ENCODE measurements at places on chromosomes 13 and 19.
A peak's percentile ranks its signal among the peaks of the same experiment; 100 is the strongest.

GRCh38 chr19:6350688-6351087, 10.6 kb upstream of the CLPP start:
- DNase-seq = no peak

- DNase-seq = no peak
These were observed 110.0 kb upstream of the FBXL3 start for GRCh38 chr13:77136902-77137420.

GRCh38 chr13:102799426-102800144, 666 bp downstream of the BIVM start:
- no peak for DNase-seq

GRCh38 chr19:23263870-23264590, 13.8 kb upstream of the ZNF724 start:
- no peak for DNase-seq

GRCh38 chr13:31045286-31046081, 113.0 kb downstream of the TEX26 start:
- peak; percentile 46 for DNase-seq

GRCh38 chr13:102141625-102142472, 260.0 kb downstream of the FGF14 start:
- DNase-seq = no peak

DNA sequence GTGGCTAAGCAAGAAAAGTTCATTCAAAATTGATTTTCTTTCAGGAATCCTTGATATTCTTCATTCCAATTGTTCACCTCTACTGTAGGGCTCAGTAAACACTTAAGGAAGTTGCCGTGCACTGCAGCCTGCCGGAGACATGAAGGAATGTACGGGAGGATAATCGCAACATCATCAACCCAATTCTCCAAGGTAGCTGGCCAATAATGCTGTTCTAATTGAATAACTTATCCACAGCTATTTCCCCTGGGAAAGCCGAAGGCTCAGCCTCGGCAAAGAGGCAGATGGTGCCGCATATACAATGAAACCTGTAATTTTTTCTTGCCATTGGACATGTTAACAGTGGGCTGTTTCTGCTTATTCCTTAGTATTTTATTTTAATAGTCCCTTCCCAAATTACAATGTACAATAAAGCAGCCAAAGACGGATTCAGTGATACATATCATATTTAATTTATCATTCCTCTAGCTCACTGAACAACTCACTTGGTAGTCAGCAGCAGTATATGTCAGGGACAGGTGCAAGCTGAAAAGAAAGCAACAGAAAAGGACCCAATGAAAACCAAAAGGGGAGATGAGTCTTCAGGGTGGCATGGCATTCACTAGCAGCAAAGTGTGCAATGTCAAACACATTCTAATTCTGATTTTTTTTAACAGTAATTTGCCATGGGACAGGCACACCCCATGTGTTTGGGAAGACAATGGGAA, 420.5 kb upstream of the KLF12 start:
- DNase-seq = no peak

DNA sequence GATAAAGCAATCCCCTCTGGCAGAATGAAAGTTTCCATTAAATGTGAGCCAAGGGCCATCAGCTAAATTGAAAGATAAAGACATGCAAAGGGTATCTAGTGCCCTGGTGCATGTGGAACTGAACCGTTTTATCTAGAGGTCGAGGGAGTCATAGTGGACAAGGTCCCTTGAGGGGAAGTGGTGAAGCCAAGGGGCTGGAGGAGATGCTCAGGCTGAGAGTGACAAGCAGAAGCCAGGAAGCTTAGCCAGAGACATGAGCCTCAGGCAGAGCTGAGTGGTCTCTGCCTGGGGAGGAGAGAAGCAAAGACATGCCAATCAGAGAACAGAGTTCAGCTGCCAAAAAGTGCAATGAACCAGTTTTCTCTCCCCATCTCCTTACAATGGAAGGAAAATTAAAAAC, 68.1 kb upstream of the SLC10A2 start:
- no peak for DNase-seq

DNA sequence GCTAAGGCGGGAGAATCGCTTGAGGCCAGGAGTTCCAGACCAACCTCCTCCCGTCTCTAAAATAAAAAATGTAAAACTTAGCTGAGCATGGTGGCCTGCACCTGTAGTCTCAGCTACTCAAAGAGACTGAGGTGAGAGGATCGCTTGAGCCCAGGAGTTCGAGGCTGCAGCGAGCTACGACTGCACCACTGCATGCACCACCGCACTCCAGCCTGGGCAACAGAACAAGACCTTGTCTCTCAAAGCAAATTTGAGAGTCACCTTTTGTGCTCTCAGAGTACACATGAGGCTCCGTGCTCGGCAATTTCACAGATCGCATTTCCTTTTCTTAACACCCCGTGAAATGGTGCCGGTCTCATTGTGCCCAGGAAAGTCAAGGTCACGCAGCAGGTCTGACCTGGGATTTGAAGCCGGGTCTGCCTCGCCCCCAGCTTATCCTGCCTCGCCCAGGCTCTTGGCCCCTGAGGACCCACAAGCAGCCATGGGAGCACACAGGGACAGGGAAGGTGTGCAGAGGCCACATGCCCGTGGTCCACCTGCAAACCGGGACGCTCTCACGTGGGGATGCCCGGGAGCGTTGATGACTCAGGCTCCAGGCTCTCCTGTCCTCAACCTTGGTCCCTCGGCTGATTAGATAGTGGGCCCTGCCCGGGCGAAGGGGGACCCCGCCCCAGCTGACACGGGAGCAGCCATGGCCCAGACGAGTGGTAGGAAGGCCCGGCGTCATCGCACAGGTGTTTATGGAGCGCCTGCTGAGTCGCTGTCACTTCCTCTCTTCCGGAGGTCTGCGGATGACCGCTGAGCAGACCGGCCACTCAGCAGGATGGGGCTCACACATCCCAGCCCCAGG, 1.1 kb upstream of the SMIM24 start:
- no peak for DNase-seq

DNA sequence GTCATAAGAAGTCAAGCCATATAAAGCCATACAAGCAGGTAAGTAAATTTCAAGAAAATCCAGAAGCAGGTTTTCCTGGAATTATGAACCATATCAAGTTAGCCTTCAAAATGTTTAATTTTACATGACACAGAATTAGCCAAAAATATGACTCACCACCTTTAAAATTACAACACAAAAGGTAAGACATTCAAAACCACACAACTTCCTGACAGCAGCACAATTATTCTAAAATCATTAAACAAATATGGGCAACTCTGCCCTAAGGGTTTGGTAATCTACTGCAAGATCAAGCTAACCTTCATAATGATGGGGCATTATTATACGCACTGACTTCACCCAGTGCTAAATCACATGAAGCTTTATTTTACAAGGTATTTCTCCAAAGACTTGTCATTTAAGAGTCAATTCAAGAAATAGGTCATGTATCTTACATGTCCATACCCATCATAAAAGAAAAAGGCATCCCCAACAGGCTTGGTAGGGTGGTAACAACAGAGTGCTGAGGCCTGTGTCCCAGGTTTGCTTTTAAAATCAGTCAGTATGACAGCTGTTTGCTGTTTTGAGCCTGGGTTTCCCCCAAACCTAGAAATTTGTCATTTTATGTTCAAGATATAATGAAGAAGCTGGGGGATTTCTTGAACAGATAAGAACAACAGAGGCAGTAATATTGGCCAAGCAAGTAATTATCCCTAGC, 15.2 kb downstream of the RCBTB1 start:
- no peak for DNase-seq

DNA sequence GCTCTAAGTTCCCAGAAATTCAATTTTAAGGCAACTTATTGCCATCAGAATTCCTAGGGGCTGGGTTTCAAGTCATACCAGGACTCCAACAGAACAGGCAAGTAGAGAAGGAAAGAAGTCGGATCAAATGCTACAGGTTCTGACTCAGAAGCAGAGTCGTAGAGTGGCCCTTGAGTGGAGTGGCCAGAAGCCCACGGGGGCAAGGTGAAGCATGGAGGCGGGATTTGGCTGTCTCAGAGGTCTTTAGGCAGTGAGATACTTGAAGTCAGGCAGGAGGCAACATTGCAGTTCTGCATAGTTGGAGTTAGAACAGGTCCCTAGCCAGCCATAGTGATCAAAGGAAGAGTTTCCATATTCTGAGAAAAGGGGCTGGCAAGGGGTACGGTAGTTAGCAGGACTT, 111.6 kb downstream of the NHLRC3 start:
- no peak for DNase-seq

- DNase-seq = no peak
These were observed 202.0 kb downstream of the FOXO1 start for GRCh38 chr13:40464337-40465014.

GRCh38 chr13:52650731-52651130, 1.9 kb upstream of the SUGT1 start:
- no peak for DNase-seq

DNA sequence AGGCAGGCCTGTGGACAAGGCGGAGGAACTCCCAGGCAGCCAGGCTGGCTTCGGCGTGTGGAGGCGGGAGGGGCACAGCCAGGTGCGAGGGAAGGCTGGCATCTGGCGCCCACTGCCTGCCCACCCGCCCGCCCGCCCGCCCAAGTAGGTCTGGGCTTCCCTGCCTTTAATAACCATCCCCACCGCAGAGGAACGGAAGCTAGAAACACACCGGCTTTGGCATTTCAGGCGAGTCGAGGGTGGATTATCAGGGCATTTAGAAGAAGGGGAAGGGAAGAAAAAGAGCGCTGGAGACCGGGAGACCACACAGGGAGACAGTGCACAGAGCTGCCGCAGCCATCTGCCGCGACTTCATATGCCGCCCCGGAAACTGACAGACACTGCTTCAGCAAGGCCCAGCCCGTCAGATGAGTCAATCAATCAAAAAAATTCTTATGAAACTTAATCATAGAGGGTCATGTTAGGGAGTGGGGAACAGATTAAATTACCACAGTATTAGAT, 199.7 kb downstream of the TSHZ3 start:
- DNase-seq = no peak

DNA sequence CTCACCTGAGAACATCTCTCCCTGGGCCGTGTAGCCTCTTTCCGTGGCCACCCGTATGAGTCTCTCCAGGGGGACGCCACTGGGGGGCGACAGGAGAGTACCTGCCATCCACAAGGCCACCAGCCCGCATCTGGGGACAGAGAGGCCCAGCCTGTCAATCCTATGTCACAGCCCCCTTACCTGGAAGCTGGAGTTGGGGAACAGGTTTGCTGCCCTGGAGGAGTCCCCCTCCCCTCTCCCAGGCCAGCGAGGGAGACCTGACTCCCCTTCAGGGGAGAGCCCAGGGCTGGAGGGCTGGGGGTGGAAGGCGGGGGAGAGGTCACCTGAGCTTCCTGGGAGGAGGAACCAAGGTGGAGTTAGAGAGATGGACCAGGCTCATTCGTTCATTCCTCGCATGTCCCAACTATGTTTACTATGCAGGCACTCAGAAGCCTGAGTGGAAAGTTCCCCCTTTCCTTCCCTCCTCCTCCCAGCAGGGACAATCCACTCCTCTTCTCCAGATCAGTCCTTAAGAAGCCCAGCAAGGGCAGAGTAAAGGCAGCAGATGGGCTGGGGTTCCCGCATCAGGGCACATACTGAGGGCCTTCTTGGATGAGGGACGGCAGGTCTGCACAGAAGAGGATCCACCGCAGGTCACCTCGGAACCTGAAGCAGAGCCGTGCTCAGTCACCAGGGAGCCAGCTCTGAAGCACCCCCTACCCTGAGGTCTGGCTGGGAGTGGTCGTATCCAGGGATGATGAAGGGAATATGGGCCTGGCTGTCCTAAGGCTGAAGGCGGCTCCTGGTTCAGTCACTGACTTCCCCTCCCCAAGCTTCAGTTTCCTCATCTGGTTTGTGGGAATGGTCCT, 5.5 kb downstream of the ACTMAP start:
- no peak for DNase-seq

DNA sequence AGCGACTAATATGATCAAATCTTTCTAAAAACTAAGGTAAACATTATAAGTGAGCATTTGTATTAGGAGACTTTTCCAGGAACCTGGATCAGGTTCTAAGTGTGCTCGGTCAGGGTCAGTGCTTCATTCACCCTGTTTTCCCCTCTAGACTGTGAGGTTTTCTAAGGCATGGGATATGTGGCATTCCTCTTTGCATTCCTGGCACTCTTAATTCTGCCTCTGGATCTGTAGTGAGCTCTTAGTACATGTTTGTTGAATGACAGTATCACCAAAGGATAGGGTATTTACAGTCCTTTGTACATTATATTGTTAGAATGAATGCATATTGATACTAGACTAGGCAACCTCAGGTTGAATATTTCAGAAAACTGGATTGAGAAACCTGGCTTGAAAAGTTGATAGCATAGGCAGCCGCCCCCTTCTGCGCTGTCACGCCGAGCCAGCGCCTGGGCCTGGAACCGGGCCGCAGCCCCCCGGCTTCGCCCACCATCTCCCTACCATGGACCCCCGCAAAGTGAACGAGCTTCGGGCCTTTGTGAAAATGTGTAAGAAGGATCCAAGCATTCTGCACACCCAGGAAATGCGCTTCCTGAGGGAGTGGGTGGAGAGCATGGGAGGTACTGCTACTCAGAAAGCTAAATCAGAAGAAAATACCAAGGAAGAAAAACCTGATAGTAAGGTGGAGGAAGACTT, 156.5 kb downstream of the KCNRG start:
- no peak for DNase-seq

DNA sequence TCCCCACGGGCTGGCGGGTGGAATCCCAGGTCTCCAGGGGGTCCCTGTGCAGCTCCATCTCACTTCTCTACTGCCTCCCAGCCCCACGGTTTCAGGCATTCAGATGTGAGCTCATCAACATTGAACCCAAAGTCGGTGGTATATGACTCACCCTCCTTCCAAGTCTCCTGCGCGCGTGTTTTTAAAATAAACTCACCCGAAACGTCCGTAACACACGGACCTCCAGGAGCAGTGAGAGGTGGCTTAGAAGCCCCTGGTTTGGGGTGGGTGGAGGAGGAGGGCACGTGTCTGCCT, 14.0 kb upstream of the CRTC1 start:
- DNase-seq = no peak

DNA sequence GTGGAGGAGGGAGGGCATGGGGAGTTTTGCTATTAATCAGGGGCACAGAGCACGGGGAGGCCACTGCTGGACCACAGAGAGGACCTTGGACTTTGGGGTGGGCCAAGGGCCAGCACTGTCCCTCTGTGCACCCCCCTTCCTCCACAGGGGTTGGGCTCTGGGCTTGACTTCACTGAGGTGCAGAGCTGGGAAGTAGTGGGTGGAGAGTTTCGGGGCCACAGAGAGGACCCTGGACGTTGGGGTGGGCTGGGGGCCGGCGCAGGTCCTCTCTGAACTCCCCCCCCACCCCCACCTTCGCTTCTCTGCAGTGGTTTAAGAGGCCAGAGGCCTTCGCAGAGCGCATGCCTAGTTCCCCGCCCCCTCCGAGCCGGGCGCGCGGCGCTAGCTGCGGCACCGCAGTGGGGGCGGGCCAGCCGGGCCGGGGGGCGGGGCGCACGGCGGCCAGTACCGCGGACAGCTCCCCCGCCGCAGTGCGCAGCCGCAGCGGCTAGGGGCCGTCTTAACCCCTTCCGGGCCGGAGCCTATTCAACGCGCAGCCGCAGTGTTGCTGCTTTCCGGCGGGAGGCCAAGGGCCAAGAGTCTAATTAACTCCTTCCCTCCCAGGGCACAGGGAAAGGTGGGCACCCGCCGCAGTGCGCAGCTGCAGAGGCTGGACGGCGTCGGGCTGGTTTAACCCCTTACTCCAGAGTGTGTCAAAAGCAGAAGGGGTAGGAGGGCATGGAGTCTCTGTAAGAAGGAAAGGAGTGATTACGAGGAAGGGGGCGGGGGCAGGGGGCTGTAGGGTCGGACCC, 3.7 kb downstream of the KCNC3 start:
- peak; percentile 50 for DNase-seq

Measured in effector CD4-positive, alpha-beta T cell (primary cell).